Stimulated activated CD4-positive, alpha-beta T cell treated with anti-CD3 and anti-CD28 coated beads, Interleukin-2, amount 100 ng/mL, for 4 hours (primary cell): ENCODE measurements at places on chromosomes 5 and 9.

- no peak for DNase-seq
These were observed 40.5 kb downstream of the NCS1 start for GRCh38 chr9:130212543-130213297.

GRCh38 chr9:126461029-126461428 lies 134.4 kb downstream of the MVB12B start:
- no peak for DNase-seq

DNA sequence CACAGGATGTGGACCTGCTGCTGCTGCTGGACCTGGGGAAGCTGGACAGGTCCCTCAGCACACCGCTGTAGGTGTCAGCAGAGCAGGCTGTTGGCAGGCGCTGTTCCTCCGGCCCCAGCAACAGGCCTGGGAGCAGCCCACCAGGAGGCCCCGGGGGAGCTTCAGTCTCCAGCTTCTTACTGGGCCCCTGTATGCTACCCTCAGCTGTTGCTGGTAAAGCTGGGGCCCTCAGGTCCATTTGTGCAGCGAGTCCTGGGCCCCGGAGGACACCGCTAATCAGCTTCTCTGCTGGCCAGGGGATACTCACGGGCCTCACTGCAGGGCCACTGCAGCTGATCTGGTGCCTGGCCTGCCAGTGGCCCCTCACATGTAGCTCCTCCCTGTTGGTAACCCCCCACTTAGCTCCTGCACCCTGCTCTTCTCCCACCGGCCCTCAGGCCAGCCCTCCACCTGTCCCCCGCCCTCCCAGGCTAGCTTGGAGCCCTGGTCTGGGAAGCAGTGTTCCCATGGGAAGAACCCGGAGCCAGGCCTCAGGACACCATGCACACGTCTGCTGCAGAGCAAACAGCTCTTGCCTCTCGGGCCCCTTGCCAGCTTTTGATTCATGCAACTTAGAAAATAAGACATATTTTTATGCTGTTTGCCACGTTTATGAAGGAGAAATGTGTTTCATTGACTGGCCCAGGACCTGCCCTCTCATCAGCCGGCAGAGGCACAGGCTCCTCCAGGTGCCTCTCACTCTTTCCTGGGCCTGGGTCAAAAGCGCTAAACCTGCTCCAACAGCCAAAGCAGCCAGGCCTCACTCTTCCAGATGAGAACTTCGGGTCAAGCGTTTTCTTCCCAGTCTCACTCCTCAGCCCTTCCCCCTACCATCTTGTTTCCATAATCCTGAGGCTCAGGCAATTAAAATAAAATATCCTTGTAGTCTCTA lies 61.0 kb upstream of the ADAMTS2 start:
- no peak for DNase-seq

- no peak for DNase-seq
These were observed 5.3 kb upstream of the FANCG start for GRCh38 chr9:35085078-35085477.

GRCh38 chr5:96324708-96325107 lies 108.3 kb downstream of the PCSK1 start:
- DNase-seq: no peak

- peak; percentile 75 for DNase-seq
These were observed 438 bp downstream of the SOX30 start for GRCh38 chr5:157651623-157652376.

- no peak for DNase-seq
These were observed 464.3 kb upstream of the PAPPA start for GRCh38 chr9:115689331-115689730.

DNA sequence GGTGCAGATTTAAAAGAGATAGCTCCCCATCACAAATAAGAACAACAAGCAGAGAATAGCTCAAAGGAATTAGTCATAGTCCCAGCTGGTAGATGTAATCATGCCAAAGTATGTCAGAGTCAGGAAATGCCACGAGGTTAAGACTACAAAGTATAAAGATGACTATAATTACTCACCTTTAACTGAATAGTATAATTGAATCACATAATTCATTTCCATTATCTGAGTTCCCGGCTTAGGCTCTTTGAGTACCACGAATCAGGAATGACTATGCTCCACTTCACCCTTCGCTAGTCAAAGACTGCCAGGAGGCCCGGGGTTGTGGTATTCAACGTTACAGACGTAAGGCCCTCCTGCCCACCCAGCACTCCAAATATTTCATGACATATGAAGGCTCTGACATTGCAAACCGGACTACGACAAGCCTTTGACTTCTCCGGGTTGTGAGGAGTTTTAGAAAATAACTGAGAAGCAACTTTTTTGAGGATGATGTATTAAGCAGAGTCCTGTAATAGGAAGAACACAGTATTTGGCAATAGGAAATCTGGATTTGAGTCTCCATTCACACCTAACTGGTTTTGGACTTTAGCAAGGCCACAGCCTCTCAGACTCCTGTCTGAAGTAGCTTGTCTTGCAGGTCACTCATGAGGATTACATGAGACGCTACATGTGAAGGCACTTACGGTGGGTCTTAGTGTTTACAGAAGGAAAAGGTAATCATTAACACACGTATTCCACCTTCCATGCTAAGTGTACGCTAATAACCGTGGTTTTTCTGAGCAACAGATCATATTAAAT lies 64.6 kb downstream of the ENC1 start:
- DNase-seq: peak; percentile 3

GRCh38 chr9:89878687-89879086 lies 273.9 kb downstream of the GADD45G start:
- no peak for DNase-seq

GRCh38 chr9:125807079-125807478 lies 59.9 kb downstream of the PBX3 start:
- DNase-seq: no peak

- DNase-seq: no peak
These were observed 78.3 kb upstream of the HSPA9 start for GRCh38 chr5:138653502-138653901.

GRCh38 chr9:70091572-70091971 lies 47.9 kb downstream of the MAMDC2 start:
- DNase-seq: no peak

- no peak for DNase-seq
These were observed 255.3 kb upstream of the GRIN3A start for GRCh38 chr9:101993771-101994170.

- DNase-seq: no peak
These were observed 14.9 kb upstream of the CARD19 start for GRCh38 chr9:93081081-93081529.

DNA sequence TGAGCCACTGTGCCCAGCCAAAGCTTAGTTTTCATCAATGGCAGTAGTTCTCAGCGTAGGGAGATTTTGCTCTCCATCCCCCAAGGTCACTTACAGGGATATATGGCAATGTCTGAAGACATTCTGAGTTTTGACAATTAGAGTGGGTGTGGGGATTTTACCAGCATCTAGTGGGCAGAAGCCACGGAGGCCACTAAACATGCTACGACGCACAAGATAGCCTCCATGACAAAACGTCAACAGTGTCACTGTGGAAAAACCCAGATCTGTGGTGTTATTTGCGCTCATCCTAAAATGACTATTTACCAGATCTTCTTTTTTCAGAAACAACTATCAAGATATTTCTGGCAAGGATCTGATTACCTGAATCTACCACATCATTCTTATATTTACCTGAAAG lies 68.2 kb downstream of the CDC14B start:
- no peak for DNase-seq

- no peak for DNase-seq
These were observed 2.8 kb upstream of the CDC20B start for GRCh38 chr5:55175781-55176175.

DNA sequence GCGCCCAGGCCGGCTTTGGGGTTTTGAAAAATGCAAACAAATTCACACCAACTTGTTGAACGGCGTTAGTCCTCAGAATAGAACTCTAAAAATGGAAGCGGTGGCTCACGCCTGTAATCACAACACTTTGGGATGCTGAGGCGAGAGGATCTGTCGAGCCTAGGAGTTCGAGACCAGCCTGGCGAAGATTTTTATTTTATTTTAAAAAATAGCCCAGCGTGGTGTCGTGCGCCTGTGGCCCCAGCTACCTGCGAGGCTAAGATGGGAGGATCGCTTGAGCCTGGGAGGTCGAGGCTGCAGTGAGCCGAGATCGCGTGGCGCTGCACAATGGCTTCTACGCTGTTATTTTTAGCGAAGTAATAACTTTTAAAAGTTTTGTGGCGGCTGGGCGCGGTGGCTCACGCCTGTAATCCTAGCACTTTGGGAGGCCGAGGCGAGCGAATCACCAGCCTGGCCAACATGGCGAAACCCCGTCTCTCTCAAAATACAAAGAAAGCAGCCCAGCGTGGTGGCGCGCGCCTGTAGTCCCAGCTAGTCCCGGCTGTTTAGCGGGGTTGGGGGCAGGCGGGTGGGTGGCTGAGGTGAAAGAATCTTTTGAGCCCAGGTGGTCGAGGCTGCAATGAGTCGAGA lies 694 bp upstream of the PLIN2 start:
- no peak for DNase-seq

- DNase-seq: no peak
These were observed 430.1 kb upstream of the DAB2 start for GRCh38 chr5:39854771-39855410.

- no peak for DNase-seq
These were observed 83.9 kb downstream of the NDFIP1 start for GRCh38 chr5:142192286-142193113.

DNA sequence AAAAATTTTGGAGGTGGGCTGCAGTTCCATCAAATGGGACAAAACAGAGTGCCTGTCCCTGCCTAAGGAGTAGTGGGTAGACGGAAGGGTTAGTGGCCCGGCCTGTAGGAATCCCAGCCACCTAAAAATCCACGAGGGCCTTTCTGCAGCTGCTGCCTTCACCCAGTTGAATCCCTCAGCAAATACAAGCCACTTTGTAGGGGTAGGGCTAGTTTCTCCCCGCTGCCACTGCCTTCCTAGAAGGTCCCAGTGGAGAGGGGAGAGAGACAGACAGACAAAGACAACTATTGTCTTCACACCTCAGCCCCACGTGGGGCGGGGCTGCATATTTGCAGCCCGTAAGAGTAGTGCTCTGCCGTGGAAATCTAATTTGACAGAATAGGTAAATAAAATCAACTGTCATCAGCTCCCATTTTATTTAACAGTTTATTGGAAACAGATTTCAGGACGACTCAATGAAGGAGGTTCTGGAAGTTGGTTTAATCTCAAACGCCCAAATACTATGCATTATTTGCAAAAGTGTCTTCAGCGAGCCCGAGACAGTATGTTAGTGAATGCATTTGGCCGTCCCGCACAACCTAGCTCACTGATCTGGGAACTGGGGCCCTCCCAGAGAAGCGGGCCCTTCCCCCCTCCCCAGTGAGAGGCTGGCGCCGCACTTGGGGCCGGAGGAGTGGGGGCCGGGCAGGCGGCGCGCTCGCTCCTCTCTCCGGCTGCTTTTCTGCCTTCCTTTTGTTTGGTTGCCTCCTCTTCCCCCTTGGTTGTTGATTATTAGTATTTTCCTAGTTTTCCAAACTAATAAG lies 67.6 kb upstream of the TBCA start:
- DNase-seq: no peak

DNA sequence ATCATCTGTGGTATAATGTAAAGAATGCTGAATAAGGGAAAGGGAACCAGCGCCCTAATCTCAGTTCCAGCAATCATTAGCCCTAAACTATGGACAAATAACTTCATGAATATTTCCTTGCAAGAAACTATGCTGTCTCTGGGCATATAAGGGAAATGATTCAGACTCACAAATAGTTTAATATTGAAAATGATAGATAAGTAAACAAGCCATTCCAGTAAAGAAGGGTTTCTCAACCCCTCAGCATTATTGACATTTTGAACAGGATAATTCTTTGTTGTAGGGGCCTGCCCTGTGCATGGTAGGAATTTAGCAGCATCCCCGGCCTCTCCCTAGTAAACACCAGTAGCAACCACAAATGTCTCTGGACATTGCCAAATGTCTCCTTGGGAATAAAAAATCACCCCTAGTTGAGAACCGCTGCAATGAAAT lies 23.8 kb downstream of the C5 start:
- DNase-seq: no peak

GRCh38 chr5:42274913-42275312 lies 148.3 kb upstream of the GHR start:
- no peak for DNase-seq
